Left ventricle myocardium superior (tissue), 1 donor: ENCODE measurements at places on chromosomes 5 and 9.

DNA sequence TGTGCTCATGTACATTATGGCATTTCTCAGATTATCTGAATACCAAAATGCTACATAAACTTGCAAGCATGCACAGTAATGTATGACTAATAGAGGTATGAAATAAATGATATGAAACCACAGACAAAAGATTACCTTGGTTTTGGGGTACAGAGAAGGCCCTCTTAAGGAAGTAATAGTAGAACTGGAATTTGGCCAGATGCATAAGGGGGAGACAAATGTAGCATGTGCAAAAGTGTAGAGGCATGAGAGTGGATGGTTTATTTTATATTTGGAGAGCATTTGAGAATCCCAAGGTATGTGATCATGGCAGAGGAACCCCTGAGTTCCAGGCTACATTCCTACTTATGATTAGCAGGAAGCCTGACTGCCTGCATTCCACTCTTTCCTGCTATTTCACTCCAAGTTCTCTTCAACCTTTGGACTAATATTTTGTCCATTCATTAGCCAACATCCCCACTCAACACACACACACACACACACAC lies 74.2 kb downstream of the MAMDC2 start:
- no peak for DNase-seq

- DNase-seq, result no peak
Measured at GRCh38 chr5:50564079-50564478, 102.4 kb upstream of the PARP8 start.

DNA sequence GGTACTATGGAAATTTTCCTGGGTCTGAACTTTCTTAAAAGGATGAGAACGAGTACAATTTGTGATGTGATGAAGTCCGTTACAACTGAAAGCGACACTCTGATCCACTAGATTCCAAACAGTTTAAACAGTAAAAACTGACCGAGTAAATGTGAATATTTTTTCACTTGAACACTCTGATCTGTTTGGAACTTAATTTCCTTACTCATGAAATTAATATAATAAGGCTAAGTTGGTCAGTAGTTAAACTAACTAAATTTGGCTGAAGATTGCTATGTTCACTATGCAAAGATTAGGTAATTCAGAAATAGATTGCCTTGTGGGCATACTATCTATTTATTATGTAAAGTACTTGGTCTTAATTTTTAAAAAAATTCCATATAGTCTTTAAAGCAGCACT lies at the start of gene C9orf57:
Gene C9orf57, minus strand, starts transcription at position 101 of the 400 bp plus-strand sequence. CDS start 1,282 bp downstream, outside the sequence.
- no peak for DNase-seq

GRCh38 chr9:95788521-95788991 lies 86.9 kb upstream of the ERCC6L2 start:
- no peak for DNase-seq

DNA sequence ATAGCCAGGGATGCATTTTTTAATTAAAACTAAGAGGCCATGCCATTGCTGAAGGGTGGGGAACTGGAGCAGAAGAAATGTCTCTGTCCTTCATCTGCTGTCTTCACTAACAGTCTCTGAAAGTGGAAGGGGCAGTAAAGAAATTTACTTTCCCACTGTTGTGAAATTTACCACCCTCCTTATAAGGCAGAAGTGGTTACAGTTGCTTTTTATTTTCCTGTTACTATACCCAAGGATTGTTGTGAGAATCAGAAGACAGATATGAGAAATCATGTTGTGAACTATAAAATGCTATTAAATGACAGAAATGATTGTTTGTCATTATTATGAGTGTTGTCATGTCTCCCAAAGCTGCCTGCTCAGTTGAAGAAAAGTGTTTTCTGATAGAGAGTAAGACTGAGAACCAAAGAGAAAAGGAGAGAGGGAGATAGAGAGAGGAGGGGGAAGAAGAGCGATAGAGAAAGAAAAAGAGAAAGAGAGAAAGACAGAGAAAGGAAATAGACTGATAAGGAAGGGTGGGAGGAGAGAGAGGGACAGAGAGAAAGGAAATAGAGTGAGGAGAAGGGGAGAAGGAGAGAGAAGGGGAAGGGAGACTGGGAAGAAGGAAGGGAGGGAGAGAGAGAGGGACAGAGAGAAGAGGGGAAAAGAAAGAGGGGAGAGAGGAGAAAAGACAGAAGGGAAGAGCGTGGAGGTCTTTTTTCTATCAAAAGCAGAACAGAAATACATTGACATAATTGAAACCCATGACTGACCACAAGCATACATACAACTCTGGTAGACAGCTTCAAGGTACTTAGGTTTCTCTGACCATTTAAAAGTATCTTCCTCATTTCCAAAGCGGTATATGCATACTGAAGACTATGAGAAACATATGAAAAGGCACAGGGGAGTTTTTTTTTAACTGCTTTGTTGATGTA lies 22.5 kb downstream of the SEC61B start:
- no peak for DNase-seq
